ENCODE measurements at places on chromosomes 3 and 15.

DNA sequence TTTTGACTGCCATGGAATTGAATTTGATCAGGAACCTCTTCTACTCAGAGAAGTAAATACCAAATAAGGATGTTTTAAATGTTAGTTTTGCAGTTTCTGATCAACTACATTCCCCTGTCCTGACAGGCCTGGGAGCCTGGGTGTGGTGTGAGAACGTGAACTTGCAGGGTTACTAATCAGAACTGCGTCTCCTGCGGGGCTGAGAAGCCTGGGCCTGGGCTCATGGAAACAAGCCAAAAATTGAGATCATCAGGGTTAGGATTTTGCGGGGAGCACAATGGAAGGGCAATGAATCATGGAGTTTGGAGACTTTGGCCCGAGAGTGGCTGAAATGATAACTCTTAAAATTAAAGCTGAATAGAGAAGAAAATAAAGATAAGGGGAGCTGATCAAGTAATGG, 47.8 kb upstream of the C3orf70 start:
- DNase-seq = no peak

GRCh38 chr3:23723141-23723540, 82.6 kb upstream of the UBE2E1 start:
- no peak for DNase-seq

DNA sequence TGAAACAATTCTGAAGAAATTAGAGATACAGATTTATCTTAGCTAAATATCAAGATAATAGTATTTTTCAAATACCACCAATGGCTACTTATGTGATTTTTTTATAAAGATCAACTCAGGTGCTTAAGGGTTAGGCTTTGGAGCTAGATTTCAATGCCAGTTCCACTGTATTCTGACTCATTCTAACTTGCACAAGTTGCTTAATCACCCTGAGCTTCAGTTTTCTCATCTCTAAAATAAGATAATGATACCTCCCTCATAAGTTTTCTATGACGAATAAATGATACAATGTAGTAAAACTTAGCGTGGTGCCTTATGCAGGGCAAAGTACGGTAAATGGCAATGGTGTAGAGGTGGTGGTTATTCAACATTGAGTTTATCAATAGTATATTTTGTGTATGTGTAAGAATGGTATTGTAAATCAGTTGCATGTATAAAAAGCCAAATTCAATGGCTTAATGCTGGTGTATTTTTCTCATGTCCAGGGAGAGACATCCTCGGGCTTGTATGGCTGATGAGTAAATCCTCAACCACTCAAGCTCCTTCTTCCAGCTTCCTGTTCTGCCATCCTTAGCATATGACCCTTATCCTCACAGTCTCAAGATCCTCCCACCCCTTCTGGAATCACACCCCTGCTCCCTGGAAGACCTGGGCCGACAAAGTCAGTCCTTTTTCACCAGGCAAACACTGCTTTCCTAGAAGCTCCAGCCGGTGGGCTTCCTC, 505.9 kb upstream of the CFAP20DC start:
- no peak for DNase-seq

GRCh38 chr15:100947760-100948429, 28.7 kb downstream of the LRRK1 start:
- no peak for DNase-seq

GRCh38 chr3:40464339-40465110, 7.4 kb downstream of the RPL14 start:
- no peak for DNase-seq

DNA sequence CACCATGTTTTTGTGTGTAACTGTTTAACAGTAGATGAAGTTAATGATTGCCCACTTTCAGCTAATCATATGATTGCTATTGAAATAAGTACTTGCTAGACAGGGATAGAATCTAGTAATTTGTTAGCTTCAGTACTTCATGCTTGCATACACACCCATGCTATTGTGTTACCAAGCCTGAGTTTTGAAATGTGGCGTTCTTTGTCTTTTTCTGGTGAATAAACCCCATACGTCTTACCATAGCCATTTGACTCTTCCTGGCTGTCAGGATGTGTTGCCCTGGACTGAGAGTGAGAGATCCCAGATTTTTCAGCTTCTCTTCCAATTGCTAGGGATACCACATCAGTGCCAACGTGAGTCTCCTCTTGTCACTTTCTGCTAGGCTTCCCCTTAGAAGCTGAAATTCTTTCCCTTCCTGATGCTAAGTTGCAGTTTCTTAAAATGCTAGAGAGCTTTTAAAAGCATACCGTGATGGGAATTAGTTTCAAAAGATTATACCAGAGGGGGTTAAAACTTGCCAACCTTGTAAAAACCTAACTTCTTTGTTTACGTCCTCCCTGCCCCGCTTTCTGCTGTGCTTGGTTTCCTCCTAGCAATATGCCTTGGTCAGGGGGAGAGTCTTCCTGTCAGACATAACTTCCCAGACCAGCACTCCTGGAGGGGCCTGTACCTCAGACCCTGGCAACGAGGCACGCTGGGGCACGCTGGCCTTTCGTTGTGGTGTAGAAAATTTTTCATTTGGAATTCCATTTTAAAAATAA, 62.9 kb upstream of the ULK4 start:
- no peak for DNase-seq

- DNase-seq = no peak
Measured at GRCh38 chr3:194158942-194159439, 23.0 kb downstream of the HES1 start.

- no peak for DNase-seq
Measured at GRCh38 chr3:22373182-22373581, 622.2 kb upstream of the ZNF385D start.

- DNase-seq = no peak
Measured at GRCh38 chr15:30059771-30060170, 23.0 kb upstream of the GOLGA8J start.

DNA sequence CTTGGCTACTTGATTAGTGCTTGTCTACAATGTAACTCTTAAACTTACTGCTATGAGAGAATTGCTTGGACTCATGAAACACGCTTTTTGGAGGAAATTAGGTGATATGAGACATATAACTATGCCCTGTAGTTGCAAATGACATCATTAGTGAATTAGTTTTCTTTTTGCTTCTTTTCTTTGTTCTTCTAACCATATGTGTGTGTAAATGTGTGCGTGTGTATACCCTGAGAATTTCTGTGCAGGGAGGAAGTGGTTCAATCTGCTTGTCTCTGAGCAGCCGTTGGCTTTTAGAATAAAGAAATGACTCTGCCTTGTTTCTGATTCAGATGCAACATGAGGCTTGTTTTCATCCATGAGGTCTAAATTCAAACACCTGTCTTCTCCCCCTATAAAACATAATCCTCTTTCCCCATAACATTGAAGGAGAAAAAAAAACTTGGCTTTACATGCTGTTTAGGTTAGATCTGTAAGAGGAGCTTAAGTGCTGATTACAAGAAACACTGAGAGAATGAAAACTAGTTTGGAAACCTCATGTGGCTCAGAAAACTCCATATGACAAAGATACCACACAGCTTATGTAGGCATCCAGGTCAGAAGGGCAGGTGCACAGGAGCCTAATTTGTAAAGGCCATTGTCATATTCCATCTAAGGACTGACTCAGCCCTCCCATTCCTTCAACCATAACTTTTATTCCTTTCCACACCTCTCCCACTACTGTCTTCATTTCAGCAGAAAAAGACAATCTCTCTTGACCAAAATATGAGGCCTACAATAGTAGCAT, 30.5 kb upstream of the BLM start:
- DNase-seq = no peak

DNA sequence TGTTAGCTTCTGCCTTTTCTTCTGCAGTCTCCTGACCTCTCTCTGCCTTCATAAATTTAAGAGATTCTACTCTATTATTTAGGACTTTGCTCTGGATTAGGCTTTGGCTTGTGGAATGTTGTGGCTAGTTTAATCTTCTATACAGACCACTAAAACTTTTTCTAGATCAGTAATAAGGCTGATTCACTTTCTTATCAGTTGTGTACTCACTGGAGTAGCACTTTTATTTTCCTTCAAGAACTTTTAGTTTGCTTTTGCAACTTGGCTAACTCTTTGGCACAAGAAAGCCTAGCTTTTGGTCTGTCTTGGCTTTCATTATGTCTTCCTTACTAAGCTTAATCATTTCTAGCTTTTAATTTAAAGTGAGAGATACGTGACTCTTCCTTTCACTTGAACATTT, 265.5 kb upstream of the TBC1D5 start:
- no peak for DNase-seq

GRCh38 chr15:39056357-39056756, 491.7 kb upstream of the RASGRP1 start:
- DNase-seq = no peak

Measured in AG04449 (cell line).